ENCODE measurements at places on chromosomes 7 and 10.

GRCh38 chr7:79340212-79340611 lies 113.3 kb downstream of the MAGI2 start:
- H3K36me3 ChIP-seq = no peaks in the 10 kb centered on the region
- H3K4me1 ChIP-seq = no peaks in the 10 kb centered on the region
- no peak overlapping the region for H3K27ac ChIP-seq
- no peak for DNase-seq

GRCh38 chr10:109062371-109062770 lies 860.9 kb downstream of the XPNPEP1 start:
- no peaks in the 10 kb centered on the region for H3K4me1 ChIP-seq
- no peaks in the 10 kb centered on the region for H3K36me3 ChIP-seq
- H3K4me3 ChIP-seq = no peak overlapping the region
- H3K27me3 ChIP-seq = no peaks in the 10 kb centered on the region

- no peak for DNase-seq
- no peaks in the 10 kb centered on the region for H3K36me3 ChIP-seq
- H3K27ac ChIP-seq = no peak overlapping the region
- H3K4me1 ChIP-seq = no peaks in the 10 kb centered on the region
- no peak overlapping the region for H3K4me3 ChIP-seq
Measured at GRCh38 chr7:138958391-138958956, 22.7 kb downstream of the KIAA1549 start.

- peaks cover 8% of the 10 kb centered on the region for H3K4me1 ChIP-seq
- H3K36me3 ChIP-seq = peaks cover 3% of the 10 kb centered on the region
- no peak overlapping the region for H3K27ac ChIP-seq
- no peak for DNase-seq
- no peaks in the 10 kb centered on the region for H3K27me3 ChIP-seq
- H3K4me3 ChIP-seq = no peak overlapping the region
Measured at GRCh38 chr7:100708395-100708794, 2.5 kb downstream of the POP7 start.

- H3K27ac ChIP-seq = no peak overlapping the region
- H3K36me3 ChIP-seq = no peaks in the 10 kb centered on the region
- no peaks in the 10 kb centered on the region for H3K27me3 ChIP-seq
- DNase-seq = no peak
Measured at GRCh38 chr7:47739891-47740290, 158.0 kb upstream of the TNS3 start.

GRCh38 chr10:131363416-131363815 lies 51.9 kb upstream of the TCERG1L start:
- H3K27me3 ChIP-seq = no peaks in the 10 kb centered on the region
- H3K4me1 ChIP-seq = no peaks in the 10 kb centered on the region
- no peak for DNase-seq
- H3K4me3 ChIP-seq = no peak overlapping the region
- no peaks in the 10 kb centered on the region for H3K36me3 ChIP-seq
- H3K27ac ChIP-seq = no peak overlapping the region

GRCh38 chr10:102617041-102617440 lies 27.2 kb upstream of the TRIM8 start:
- no peaks in the 10 kb centered on the region for H3K27me3 ChIP-seq
- H3K27ac ChIP-seq = no peak overlapping the region
- no peak overlapping the region for H3K4me3 ChIP-seq
- DNase-seq = no peak

DNA sequence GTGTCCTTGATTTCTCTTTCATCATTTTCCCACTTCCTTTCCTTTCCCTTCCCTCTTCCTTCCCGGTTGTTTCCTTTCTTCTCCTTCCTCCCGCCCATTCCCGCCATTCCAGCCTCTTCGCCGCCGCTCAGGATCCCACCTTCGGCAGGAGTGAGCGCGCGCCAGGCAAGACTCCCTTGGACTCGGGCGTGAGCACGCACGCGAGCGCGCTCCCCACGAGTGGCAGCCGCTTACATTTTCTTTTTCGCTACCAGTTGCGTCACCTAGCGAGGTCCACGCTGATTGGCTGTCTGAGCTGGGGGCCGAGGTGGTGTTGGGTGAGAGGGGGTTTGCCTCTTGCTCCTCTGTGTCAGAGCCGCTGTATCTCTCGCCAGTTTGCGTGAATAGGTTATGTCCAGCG lies 11.8 kb downstream of the ZAN start:
- no peaks in the 10 kb centered on the region for H3K4me1 ChIP-seq
- no peak overlapping the region for H3K27ac ChIP-seq
- no peaks in the 10 kb centered on the region for H3K36me3 ChIP-seq
- H3K4me3 ChIP-seq = no peak overlapping the region

- H3K27ac ChIP-seq = no peak overlapping the region
- no peaks in the 10 kb centered on the region for H3K36me3 ChIP-seq
- H3K4me1 ChIP-seq = no peaks in the 10 kb centered on the region
- no peak for DNase-seq
- no peaks in the 10 kb centered on the region for H3K27me3 ChIP-seq
Measured at GRCh38 chr7:128211626-128212025, 29.5 kb upstream of the LEP start.

GRCh38 chr10:132446661-132447445 lies 49.9 kb downstream of the PWWP2B start:
- H3K27ac ChIP-seq = peak overlapping the region; percentile 89
- no peak overlapping the region for H3K4me3 ChIP-seq
- peak; percentile 78 for DNase-seq

DNA sequence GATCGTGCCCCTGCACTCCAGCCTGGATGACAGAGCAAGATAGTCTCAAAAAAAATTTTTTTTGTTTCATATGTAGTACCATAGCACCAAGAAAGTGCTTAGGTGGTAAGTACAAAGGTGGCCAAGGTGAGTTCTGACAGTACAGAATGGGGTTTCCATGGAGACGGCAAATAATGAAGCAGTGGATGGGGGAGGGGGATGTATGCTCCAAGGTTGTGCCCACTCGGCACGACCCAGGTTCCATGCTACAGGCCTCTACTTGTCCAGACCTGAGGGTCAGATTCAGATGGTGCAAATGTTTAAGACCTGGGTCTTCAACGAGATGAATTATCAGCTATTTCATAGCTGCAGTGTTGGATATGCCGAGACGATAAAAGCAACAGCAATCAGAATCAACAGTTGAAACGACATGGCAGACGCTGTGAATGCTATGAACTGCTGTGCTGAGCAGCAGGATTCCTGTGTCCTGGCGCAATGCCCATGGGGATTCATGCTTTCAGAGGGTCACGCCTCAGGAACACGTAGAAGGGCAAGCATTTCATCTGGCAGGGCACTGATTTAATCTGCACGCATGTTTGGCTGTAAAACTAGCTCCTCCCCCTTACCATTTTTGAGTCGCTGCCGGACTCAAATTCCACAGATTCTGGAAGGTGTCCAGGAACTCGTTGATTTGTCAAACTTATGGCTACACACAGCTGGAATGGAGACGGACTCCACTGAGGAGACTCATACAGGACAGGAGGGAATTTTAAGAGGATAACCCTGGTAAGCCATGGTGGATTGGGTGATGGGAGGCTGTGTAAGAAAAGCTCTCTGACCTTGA lies 256.5 kb downstream of the FRMD4A start:
- no peak for DNase-seq
- no peaks in the 10 kb centered on the region for H3K36me3 ChIP-seq
- no peaks in the 10 kb centered on the region for H3K4me1 ChIP-seq
- no peaks in the 10 kb centered on the region for H3K27me3 ChIP-seq
- no peak overlapping the region for H3K27ac ChIP-seq
- H3K4me3 ChIP-seq = no peak overlapping the region

- no peak overlapping the region for H3K27ac ChIP-seq
- no peaks in the 10 kb centered on the region for H3K4me1 ChIP-seq
- no peak for DNase-seq
- no peaks in the 10 kb centered on the region for H3K27me3 ChIP-seq
- no peak overlapping the region for H3K4me3 ChIP-seq
- no peaks in the 10 kb centered on the region for H3K36me3 ChIP-seq
Measured at GRCh38 chr10:116126239-116126638, 146.8 kb downstream of the GFRA1 start.

GRCh38 chr10:79314761-79315601 lies 32.3 kb upstream of the PPIF start:
- no peak for DNase-seq
- no peaks in the 10 kb centered on the region for H3K36me3 ChIP-seq
- H3K27me3 ChIP-seq = no peaks in the 10 kb centered on the region
- no peak overlapping the region for H3K27ac ChIP-seq

GRCh38 chr7:118324790-118325449 lies 100.4 kb downstream of the ANKRD7 start:
- no peaks in the 10 kb centered on the region for H3K4me1 ChIP-seq
- H3K27me3 ChIP-seq = no peaks in the 10 kb centered on the region
- no peak overlapping the region for H3K27ac ChIP-seq
- no peak overlapping the region for H3K4me3 ChIP-seq
- DNase-seq = no peak

GRCh38 chr10:86730227-86730626 lies 26.2 kb upstream of the BMPR1A start:
- no peak overlapping the region for H3K27ac ChIP-seq
- no peak for DNase-seq
- H3K36me3 ChIP-seq = no peaks in the 10 kb centered on the region
- H3K27me3 ChIP-seq = no peaks in the 10 kb centered on the region

GRCh38 chr10:69333205-69333604 lies 54.9 kb downstream of the HK1 start:
- no peaks in the 10 kb centered on the region for H3K27me3 ChIP-seq
- no peak for DNase-seq
- H3K4me1 ChIP-seq = peaks cover 40% of the 10 kb centered on the region
- no peak overlapping the region for H3K4me3 ChIP-seq

DNA sequence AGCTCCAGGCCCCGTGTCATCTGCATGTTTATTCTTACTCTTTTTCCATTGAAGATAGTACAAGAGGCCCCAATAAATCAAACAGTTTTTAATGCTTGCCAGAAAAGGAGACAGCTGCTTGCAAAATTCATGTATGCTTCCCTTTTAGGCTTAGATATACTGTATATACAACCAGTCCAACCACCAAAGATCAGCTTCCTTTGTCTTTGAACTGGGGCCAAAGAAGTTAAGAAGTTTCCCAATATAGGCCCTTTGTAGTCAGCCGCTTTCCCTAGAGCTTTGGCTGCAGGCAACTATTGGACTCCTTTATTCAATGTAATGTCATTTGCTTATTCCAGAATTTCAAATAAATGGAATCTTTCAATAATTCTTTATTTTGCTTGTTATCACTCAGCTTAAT lies 1395.0 kb downstream of the GATA3 start:
- no peaks in the 10 kb centered on the region for H3K4me1 ChIP-seq
- H3K27me3 ChIP-seq = no peaks in the 10 kb centered on the region
- no peak for DNase-seq
- no peak overlapping the region for H3K4me3 ChIP-seq
- H3K36me3 ChIP-seq = no peaks in the 10 kb centered on the region
- no peak overlapping the region for H3K27ac ChIP-seq

DNA sequence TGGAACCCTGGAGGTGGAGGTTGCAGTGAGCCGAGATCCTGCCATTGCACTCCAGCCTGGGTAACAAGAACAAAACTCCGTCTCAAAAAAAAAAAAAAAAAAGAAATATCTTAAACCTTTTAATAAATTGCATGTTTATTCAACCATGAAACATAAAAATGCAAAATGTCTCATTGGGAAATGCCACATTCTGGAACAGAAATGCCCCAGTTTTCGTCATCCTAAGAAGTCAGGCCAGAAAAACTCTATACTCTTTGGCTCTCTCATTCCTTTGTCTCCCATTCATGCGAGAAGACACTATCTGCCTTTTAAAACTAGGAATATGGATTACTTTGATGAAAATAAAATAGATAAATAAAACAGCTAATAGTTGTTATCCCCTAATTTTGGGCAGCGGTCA lies 21.5 kb upstream of the ABLIM1 start:
- no peak overlapping the region for H3K4me3 ChIP-seq
- H3K36me3 ChIP-seq = no peaks in the 10 kb centered on the region
- H3K27ac ChIP-seq = no peak overlapping the region
- no peaks in the 10 kb centered on the region for H3K4me1 ChIP-seq
- H3K27me3 ChIP-seq = no peaks in the 10 kb centered on the region

- no peak overlapping the region for H3K4me3 ChIP-seq
- no peaks in the 10 kb centered on the region for H3K4me1 ChIP-seq
- no peak for DNase-seq
- H3K36me3 ChIP-seq = no peaks in the 10 kb centered on the region
- H3K27ac ChIP-seq = no peak overlapping the region
Measured at GRCh38 chr7:157495594-157495993, 158.8 kb downstream of the DNAJB6 start.

- H3K27me3 ChIP-seq = no peaks in the 10 kb centered on the region
- H3K36me3 ChIP-seq = no peaks in the 10 kb centered on the region
- H3K4me3 ChIP-seq = no peak overlapping the region
- no peaks in the 10 kb centered on the region for H3K4me1 ChIP-seq
- no peak overlapping the region for H3K27ac ChIP-seq
Measured at GRCh38 chr10:128476845-128477244, 350.6 kb upstream of the MKI67 start.

DNA sequence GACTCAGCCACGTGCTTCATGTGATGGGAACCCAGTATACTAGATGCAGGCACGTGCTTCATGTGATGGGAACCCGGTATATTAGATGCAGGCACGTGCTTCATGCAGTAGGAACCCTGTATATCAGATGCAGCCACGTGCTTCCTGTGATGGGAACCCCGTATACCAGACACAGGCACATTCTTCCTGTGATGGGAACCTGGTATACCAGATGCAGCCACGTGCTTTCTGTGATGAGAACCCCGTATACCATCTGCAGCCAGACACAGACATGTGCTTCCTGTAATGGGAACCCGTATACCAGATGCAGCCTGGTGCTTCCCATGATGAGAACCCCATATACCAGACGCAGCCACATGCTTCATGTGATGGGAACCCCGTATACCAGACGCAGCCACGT lies 44.0 kb downstream of the MGMT start:
- no peaks in the 10 kb centered on the region for H3K4me1 ChIP-seq
- no peaks in the 10 kb centered on the region for H3K27me3 ChIP-seq
- H3K27ac ChIP-seq = no peak overlapping the region
- DNase-seq = no peak

GRCh38 chr7:94266238-94266644 lies 128.5 kb upstream of the COL1A2 start:
- DNase-seq = no peak
- no peaks in the 10 kb centered on the region for H3K27me3 ChIP-seq
- H3K36me3 ChIP-seq = no peaks in the 10 kb centered on the region
- H3K27ac ChIP-seq = no peak overlapping the region
- H3K4me3 ChIP-seq = no peak overlapping the region
- H3K4me1 ChIP-seq = no peaks in the 10 kb centered on the region

- no peaks in the 10 kb centered on the region for H3K4me1 ChIP-seq
- H3K27me3 ChIP-seq = no peaks in the 10 kb centered on the region
- H3K36me3 ChIP-seq = no peaks in the 10 kb centered on the region
- H3K27ac ChIP-seq = no peak overlapping the region
- no peak for DNase-seq
Measured at GRCh38 chr7:51244885-51245284, 71.7 kb downstream of the COBL start.
